ENCODE measurements at places on chromosomes 5 and 9.

DNA sequence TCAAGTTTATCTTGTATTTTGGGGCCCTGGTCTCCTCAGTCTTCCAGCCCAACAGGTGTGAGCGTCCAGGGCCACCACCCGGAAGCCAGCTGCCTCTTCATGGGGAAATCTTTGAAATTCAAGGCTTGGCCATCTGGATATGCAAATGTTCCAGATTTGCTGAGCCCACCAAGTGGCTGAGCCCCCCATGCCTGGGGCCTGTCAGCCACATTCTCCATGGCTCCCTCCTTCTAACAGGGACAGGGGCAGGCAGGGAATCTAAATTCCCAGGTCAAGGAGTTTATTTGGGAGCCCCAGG is 14.2 kb upstream of the CXXC5 start:
- DNase-seq = no peak

DNA sequence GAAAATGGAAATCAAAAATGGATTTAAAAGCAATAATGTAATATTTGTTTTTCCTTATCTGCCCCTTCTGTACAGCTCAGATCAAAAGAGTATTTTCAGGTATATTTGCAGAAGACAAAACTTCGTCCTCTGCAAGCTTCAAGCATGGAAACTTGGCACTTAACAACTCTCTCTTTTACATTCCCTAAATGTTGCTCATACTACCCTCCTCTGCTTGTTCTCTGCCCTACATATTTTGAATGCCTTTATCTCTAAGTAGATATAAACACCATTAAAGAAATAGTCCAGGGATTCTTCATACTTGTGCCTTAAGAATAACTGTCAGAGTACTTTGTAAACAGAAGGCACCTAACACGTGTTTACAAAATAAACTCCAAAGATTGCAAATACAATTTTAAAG is 19.2 kb upstream of the SMC2 start:
- DNase-seq = no peak

GRCh38 chr5:179698935-179699615 is at the start of gene CANX:
TSS of gene CANX (plus strand) at chr5:179698967. CDS start at chr5:179705682, 6,715 bp downstream.
- DNase-seq = no peak

DNA sequence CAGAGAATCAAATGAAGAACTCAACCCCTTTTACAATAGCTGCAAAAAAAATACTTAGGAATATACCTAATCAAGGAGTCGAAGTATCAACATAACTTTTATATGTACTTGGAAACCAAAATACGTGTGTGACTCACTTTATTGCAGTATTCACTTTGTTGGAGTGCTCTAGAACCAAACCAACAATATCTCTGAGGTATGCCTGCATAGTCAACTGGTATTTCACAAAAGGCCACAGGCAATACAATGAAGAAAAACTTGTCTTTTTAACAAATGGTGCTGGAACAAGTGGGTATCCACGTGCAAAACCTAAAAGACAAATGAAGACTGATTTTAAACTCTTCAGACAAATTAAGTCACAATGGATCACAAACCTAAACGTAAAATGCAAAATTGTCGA is 385.7 kb downstream of the TLE1 start:
- DNase-seq = no peak

DNA sequence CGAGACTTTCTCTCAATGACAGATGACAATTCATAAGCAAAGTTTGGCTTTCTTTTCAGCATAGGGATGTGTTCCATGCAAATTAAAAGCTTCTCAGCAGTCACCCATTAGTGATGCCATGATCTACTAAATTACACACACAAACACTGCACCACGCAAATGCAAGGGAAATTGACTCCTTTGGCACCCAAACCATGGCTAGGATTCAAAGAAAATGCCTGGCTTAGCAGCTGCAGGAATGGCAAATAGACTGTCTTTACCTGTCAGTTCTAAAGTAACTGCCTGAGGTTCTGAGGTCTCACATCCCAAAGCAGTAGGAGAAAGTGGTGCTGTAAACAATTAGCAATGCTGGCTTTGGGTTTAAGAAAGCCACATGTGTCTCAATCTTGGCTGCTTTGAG is 108.6 kb upstream of the ATP10B start:
- DNase-seq = no peak

GRCh38 chr9:8074713-8075286 is 275.2 kb upstream of the DMAC1 start:
- DNase-seq = no peak

DNA sequence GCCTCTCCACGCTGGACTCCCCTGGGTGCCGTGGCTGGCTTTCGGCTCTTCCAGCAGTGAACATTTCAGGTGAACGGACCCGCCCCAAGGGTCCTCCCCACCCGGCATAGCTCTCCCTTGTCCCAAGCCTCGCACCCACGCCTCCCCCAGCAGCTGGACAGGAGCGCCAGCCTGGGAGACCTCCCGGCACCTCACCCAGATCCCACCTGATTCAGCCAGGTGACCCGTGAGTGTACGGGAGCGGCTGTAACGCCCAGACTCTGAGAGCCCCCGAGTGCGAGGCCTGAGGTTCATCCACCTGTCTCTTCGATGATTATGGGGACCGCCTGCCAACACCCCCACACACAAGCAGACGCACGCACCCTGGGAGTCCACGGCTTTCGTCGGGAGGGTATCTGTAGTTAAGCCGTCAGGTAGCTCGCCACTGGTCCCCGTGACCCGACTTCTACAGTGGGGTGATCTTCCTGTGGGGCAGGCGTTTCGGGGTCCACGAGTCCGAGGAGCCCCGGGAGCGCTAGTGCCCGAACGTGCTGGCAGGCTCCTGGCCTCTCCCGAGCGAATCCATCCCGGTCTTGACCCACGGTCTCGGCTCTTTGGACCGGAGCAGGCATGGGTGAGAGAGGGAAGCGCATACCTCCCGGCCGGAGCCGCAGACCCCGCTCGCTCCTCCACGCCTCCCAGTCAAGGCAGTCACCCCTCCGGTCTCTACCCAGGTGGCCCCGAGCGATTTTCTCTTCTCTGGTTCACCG is 14.9 kb downstream of the TRIM7 start:
- no peak for DNase-seq

Data from pons (tissue), 1 donor.